Stimulated activated CD4-positive, alpha-beta T cell treated with anti-CD3 and anti-CD28 coated beads, Interleukin-1b, Interleukin-23, amount 100 ng/mL, for 1 hour (primary cell): ENCODE measurements at places on chromosomes 4 and X.

GRCh38 chrX:40167850-40168479, 70.2 kb upstream of the BCOR start:
- DNase-seq = no peak

DNA sequence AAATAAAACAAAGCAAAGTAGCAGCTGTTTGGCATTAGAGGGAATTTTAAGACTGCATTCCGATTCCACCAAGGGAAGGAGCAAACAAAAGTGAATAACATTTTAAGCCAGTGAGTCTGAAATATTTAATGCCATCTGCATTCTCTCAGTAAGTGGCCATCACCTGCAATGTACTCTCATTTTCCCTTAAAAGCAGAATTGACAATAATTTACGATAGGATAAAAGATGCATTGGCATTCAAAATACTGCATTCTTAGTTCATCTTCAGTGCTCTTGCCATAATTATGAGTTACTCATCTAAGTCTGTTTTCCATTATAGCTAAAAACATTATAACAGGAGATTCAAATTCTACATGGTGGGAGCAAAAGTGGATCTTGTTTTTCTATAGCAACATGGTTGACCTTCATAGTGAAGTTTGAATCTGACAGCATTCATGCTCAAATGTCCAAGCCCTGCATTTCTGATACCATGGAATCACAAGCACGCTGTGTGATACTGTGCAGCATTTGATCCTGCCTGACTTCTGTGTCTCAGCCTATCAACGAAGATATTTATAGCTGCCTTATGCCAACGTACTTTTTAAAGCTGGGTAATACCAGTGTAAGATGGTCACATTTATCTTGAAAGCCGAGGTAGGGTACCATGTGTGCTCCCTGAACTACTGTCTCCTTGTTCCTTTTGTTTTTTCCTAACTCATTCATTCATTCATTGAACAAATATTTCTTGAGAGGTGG, 355.3 kb upstream of the IGFBP7 start:
- DNase-seq = no peak

GRCh38 chr4:22625311-22625710, 67.4 kb upstream of the GBA3 start:
- no peak for DNase-seq

- DNase-seq = no peak
These were observed 1.4 kb downstream of the C4orf36 start for GRCh38 chr4:86890790-86891189.

- no peak for DNase-seq
These were observed 508.7 kb upstream of the DIPK2B start for GRCh38 chrX:45709381-45709780.

DNA sequence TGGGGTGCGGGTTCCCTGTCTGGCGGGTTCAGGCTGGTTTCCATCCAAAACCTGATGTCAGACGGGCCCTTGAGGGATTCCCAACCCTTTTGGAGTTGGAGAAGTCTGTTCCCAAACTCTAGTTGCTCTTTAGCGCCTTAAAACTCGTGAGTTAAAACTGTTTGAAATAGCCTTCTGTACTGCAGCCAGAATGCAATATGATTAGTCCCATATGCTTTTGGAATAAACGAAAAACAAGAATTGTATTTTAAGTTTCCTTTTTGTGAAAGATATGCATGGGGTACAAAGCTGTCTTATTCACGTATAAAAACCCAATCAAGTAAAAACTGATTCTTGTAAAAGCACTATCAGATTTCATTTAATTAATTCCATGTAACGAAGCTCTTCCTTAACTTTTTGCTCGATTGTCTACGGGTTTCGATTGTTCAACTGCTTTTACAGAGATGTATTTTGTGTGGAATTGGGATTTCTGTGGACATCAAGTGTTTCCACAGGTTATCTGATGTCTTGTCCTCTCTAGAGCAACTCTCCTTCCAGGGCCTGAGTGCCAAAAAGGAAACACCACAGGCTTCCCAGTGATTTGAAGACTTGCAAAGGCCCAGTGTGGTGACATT, 49.5 kb downstream of the CLDN34 start:
- DNase-seq = no peak

GRCh38 chr4:55979562-55979961, 30.8 kb downstream of the CEP135 start:
- no peak for DNase-seq

DNA sequence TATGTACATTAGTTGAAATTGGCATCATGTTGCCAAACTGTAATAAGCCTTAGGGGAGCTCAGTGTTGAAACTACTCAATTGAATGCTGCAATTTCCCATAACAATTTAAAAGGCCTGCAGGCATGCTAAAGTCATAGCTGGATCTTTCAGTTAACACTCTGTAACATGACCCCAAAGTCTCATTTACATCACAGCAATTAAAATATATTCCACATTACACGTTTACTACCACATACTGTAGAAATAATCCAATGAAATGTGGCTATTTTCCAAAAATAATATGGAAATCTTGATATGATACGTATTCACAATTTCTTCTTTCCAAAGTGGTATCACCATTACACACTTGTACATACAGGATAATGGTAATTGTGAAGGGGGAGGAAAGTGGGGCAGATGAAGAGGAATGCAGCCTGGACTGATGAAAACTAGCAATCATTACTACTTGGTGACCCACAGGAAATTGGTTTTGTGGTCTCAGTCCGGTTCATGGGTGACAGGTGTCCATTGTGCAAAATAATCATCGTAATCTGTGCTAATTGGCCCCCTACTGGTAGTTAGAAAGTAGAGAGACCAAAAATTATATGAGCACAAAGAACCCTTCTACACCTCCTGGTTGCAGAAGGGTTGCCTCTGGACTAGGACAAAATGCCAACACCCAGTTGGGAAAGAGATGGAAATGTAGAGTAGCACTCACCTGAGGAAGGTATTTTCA, 63.7 kb downstream of the TENM3 start:
- DNase-seq = no peak

DNA sequence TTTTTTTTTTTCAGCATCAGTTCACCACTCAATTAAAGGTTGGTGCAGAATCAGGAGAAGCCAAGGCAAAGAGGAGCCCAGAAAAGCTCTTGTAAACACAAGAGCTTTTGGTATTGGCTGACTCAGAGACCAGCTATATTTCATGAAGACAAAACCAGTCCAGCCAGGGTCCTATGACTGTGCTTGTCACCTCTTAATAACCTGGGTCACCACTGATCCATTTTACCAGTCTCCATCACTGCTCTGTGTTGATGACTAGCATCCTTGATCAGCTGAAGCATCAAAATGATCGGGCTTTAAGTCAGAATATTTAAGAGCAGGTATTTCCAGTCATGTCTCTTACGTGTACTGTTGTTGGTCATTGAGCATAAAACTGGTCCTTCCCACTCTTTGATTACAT, 237.9 kb downstream of the PACRGL start:
- DNase-seq = no peak

DNA sequence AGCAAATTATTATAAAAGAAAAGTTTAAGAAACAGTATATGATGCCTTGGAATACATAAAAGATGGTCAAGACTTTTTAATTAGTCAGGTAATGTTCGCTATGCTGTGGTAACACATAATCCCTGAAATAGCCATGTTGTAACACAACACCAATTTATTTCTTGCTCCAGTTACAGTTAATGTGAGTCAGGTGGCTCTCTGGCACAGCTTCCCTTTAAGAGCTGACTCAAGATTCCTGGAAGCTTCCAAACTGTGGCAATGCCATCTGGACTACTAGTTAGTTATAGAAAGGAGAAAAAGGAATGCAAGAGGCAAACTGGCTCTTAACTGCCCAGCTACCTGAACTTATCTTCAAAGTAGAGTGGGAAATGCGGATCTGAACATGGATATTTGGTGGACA, 210.5 kb downstream of the CHM start:
- DNase-seq = no peak

DNA sequence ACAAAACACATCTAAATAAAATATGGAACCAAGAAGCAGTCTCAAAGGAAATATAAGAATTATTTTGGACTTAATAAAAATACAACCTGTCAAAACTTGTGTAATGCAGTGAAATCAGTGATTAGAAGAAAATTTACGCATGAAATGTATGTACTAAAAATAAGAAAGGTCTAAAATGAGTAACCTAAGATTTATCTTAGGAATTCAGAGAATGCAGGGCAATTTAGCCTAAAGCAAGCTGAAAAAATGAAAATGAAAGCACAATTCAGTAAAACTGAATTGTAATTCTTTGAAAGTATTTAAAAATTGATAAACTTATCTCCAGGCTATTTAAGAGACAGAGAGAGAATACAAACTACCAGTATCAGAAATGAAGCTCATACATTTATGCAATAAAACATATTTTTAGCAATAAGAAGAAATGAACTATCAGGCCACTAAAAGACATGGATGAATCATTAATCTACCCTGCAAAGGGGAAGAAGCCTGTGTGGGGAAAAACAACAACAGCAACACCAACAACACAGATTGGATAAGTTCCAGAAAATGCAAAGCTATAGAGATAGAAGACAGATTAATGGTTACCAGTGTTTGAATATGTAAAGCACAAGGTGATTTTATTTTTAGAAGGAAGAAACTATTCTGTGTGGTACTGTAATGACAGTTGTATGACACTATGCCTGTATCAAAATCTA, 442.0 kb upstream of the ADGRL3 start:
- no peak for DNase-seq
